ENCODE measurements at places on chromosomes 5 and 9. TPM values are rescaled to one million over a fixed set of nuclear protein-coding genes. Genes with fewer than 3 reads are reported as not detected.

The EGR1 gene
- polyA plus RNA-seq = 242 TPM

The PCDHB3 gene
- 0.31 TPM for polyA plus RNA-seq

The SPATA9 gene
- not detected for polyA plus RNA-seq

The INSL4 gene
- not detected for polyA plus RNA-seq

The NUTM2G gene
- polyA plus RNA-seq = not detected

The SLC36A3 gene
- polyA plus RNA-seq = not detected

The RPS14 gene
- 5,408 TPM for polyA plus RNA-seq

The TMEM252 gene
- polyA plus RNA-seq = not detected
